ENCODE measurements at places on chromosomes 2 and 18. TPM values are rescaled to one million over a fixed set of nuclear protein-coding genes. Genes with fewer than 3 reads are reported as not detected.

GRCh38 chr18:31648966-31649429 lies 35.4 kb downstream of the B4GALT6 start:
- no peak for DNase-seq

- no peak for DNase-seq
These were observed 328.7 kb downstream of the CYRIA start for GRCh38 chr2:16336916-16337315.

GRCh38 chr2:23418461-23418911 lies 33.5 kb downstream of the KLHL29 start:
- no peak for DNase-seq

GRCh38 chr2:217091531-217091930 lies 231.7 kb upstream of the TNP1 start:
- DNase-seq = no peak

GRCh38 chr2:136389809-136390208 lies 271.9 kb upstream of the CXCR4 start:
- no peak for DNase-seq

The ADNP2 gene
- total RNA-seq = 37.3 TPM

The ABCG8 gene
- total RNA-seq = not detected

GRCh38 chr18:24922491-24922890 lies 429.5 kb downstream of the ZNF521 start:
- DNase-seq = no peak

- DNase-seq = no peak
These were observed 23.8 kb downstream of the SH3BP4 start for GRCh38 chr2:234975611-234976010.

DNA sequence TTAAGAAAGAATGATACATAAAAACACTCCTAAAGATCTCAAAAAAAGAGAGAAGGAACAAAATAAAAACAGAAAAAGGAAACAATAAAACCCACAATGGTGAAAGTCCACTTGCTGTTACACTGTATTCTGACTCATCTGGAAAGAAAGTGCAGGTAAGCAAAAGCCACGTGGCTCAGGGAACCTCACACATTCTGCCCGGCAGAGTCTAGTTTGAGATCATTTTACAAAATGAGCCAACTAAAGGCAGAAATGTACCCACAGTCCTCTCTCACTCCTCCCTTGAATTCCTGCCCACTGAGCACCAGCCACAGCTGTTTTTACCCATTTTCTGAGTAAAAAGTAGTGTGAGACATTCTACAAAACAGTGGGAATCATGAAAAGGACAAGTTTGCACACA lies 10.0 kb downstream of the KCNH7 start:
- no peak for DNase-seq

DNA sequence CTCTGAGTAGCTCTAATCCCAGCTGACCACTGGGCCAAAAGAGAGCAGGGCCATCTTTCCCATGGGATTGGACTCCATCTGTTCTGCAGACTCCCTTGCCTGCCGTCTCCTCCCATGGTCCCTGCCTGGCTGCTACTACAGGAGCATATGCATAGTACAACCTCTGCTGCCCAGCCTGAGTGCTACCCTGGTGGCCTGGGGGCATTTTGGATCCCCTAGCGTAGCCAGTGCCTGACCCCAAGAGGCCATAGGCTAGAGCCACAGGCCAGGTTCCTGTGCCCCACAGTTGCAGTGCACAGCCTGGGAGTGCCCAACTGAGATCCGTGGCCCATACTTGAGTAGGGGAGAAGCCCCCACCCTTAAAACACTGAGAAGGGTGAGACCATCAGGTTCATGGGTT lies 280.3 kb downstream of the CCDC85A start:
- no peak for DNase-seq

DNA sequence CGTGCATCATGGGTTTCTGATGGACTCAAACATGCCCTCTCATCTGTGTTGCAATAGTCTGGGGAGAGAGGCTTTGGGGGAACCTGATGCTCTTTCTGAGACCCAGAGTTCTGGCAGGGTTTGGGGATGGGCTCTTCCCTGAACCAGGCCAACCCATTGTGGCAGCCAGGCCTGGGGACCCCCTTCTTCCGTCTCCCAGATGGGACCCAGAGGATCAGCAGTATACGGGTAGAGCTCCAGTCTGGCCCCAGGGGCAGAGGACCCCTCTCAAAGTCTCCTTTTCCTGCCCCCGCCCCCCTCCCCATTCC lies 333.7 kb downstream of the DYSF start:
- no peak for DNase-seq

The G6PC2 gene
- not detected for total RNA-seq

- peak; percentile 48 for DNase-seq
These were observed 8.5 kb downstream of the RAB17 start for GRCh38 chr2:237581751-237582746.

GRCh38 chr2:226855787-226856186 lies 19.9 kb downstream of the RHBDD1 start:
- DNase-seq = no peak

- no peak for DNase-seq
These were observed 775.3 kb upstream of the NRXN1 start for GRCh38 chr2:51807229-51807628.

- no peak for DNase-seq
These were observed 18.1 kb upstream of the SERPINB2 start for GRCh38 chr18:63869374-63869773.

DNA sequence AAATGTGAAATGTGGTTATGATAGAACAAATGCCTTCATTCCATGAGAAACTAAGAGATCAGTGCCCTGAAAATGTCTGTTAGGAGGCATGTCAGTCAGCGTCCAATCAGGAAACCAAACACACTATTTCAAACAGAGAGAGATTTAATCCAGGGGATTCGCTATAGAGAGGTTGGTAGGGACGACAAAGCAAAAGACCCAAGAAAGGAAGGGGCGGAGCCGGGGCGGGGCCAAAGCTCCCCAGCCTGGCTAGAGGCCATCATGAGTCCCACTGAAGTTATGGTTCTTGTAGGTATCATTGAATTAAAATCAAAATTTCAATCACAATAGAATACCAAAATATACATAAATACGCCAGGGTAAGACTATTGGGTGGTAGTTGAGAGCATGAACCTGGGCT lies 32.9 kb upstream of the RNF149 start:
- DNase-seq = peak; percentile 34

DNA sequence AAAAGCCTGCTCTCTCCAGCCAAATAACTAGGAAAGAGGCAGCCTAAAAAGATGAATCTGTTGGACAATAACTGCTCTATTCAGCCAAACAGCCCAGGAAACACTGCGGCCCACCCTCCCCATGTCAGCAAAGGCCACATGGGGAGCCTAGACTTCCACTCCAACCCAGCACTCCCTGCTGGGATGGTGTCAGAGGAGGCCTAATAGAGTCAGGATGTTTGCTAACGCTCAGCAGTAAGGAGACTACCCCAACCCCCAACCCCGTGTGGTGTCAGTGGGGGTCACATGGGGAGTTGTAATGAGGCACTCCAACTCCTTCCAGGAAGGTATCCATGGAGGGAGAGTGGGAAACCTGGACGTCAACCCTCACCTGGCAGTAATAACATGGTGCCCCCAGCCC lies 41.6 kb downstream of the ZBTB7C start:
- DNase-seq = no peak

The CTAGE1 gene
- not detected for total RNA-seq

The PSD4 gene
- total RNA-seq = 137 TPM

DNA sequence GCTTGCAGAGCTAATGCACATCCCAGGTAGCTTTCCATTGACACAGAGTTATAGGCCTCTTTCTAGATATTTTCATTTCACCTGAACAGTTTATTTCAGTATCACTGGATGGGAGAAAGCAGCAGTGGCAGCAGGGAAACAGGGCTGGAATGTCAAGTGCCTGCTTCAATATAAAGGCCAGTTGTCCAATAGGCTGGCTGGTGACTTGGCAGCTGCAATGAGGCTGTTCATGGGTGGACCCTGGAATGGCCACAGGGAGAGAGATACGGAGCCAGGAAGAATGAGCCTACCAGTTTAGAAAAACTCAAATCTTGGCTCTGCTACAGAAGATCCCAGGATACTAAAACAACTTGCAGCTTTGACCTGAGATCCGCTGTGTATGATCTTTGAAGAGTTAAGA lies 185.0 kb downstream of the BCL11A start:
- no peak for DNase-seq

The DGUOK gene
- total RNA-seq = 89.1 TPM

The UGT1A5 gene
- total RNA-seq = not detected

DNA sequence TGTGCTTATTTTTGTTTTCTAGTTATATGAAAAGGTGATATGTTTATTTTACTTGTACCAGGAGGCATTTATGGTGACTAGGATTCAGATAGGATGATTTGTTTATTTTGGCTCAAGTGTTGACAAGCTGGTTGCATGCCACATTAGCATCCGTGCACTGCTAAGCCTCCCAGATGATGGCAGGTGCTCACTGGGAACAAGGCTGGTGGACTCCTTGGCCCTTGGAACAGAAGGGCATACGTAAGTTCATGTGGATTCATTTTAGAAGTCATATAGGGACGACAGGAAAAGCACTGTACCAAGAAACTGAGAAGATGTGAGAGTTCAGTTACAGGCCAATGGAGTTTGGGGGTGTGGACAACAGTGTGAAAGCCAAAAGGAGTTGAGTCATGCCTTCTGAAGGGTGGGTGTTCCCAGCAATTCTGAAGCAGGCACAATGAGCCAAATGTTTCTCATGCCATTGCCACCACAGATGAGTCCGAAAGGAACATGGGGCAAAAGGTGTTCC lies 166.2 kb downstream of the PHLPP1 start:
- DNase-seq = no peak

GRCh38 chr2:17327649-17328048 lies 190.6 kb downstream of the RAD51AP2 start:
- no peak for DNase-seq

DNA sequence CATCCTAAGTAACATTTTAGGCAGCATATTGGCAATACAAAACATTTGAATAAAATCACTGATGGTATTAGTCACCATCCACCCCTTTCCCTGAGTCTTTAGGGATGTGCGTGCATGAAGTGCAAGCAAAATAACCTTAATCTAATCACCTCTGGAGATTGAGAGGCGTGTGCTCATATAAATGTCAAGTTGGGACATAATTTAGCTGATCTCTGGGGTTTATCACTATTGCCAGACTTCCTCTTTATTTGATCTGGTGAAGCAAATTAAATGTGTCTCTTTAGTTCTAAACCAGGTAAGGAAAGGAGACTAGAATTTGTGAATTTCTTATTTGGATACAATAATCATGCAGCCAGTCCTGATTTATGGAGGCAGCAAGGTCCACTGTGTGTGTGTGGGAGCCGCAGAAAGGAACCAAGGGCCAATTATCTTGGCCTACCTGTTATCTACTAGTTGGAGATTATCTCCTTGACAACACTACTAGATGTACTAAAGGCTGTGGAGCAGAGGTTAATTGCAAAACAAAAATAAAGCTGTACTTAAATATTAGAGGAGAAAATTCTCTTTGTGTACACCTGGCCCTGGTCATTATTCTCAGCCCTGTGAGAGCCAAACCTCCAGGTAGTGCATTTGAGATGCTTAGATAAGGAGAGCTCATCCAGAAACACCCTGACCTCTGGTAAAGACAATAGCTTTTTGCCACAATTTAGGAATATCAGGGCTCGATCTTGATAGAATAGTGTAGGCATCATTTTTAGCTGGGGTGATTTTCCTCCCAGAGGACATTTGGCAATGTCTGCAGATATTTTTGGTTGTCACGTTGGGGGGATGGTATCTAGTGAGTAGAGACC lies 78.2 kb downstream of the HRH4 start:
- DNase-seq = no peak

DNA sequence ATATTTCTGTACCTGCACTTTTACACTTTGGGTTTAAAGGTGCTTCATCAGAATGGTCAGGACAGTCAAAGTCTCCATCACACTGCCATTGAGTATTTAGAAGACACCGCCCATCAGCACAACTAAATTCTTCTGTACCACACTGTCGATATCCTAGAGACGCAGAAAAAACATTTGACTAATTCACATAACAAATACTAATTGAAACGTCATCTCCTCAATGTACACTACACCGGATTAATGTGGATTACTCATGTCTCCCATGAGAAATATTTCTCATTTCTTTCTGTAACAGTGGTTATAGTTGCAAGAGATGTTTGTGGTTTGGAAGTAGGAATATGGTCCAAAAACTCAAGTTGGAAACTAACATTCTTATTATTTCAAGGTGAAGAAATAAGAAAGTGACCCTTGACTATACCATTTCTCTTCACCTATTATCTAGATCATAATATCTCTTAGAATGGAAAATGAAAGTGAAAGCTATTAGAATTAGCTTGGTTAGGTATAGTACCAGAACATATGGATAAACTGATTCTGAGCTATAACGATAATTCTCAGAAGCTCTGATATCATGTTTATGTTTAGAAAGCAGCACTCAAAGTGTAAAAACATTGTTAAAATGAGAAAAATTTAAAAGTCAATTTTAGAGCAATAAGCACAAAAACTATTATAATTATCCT lies 1627.7 kb downstream of the LRP1B start:
- DNase-seq = no peak

- DNase-seq = no peak
These were observed 37.5 kb downstream of the SLC39A10 start for GRCh38 chr2:195694553-195694952.

The TEKT4 gene
- total RNA-seq = not detected

DNA sequence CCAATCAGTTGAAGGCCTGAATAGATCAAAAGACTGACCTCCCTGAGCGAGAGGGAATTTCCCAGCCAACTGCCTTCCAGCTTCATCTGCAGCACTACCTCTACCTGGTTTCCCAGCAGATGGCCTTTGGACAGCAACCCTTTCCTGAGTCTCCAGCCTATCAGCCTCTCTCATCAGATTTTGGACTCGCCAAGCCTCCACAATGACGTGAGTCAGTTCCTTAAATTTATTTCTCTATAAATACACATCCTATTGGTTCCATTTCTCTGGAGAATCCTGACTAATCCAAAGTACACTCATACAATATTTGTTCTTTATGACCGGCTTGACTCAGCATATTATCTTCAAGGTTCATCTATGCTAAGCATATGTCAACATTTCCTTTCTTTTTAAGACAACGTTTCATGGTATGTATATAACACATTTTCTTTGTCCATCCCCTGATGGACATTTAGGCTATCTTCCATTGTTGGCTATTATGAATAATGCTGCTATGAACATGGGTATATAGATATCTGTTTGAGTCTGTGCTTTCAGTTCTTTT lies 294.6 kb downstream of the LRATD1 start:
- no peak for DNase-seq

GRCh38 chr2:227183657-227184367 lies 19.4 kb downstream of the COL4A3 start:
- no peak for DNase-seq

DNA sequence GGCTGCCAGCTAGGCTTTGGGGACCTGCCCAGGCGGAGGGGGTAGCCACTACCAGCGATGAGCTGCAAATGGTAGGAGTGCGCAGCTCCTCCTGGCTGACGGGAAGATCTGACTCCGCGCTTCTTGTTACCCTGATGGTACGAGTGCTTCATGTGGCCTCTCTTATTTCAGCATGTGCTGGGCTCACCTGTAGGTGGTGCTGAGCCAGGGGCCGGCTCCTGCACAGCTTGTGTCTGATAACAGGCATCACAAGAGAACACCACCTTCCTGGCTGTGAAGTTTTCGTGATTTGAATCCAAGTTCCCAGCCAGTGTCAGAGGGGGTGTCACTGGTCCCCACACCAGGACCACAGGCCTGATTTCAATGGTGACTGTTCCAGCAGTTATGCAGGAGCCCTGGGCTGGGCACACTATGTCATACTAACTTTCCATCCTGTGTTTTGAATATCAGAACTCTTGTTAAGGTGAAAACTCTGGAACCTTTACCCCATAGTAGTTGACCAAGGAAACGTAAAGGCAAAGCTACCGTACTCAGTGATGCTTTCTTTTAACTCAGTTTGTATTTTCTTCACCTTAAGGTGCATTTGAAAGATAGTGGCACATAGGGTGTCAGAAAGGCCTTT lies 28.0 kb downstream of the APCDD1 start:
- no peak for DNase-seq

The IL18RAP gene
- 9.3 TPM for total RNA-seq

Data from activated naive CD4-positive, alpha-beta T cell treated with anti-CD3 and anti-CD28 coated beads, Interleukin-2, amount 50 U/mL, for 72 hours (primary cell).